NCI-H510A (cell line): ENCODE measurements at places on chromosomes 13 and 19.

GRCh38 chr19:17721821-17722220, 2.5 kb downstream of the MAP1S start:
- no peak for DNase-seq

DNA sequence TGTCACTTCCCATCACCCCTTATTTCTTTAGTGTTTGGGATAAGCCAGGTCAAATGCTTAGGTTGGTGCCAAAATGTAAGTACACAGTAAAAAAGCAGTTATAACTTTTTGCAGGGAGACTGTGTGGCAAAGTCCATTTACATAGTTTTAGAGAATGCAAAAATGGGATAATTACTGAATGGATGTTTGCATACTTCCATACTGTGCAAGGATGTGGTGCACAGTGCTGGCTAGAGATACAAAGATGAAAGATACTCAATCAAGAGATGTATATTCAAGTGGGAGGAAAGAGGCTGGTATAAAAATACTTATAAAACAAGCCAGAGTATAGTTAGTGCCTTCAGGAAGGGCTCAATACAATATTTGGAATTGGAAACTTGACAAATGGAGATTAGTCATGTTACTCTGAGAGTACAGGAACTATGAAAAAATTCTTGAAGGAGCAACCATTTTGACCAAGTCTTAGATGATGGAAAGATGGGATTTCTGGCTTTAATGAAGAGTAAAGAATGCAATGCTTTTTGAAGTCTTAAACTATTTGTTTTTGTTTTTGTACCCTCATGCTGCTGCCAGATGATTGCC, 8.0 kb downstream of the PDS5B start:
- no peak for DNase-seq

DNA sequence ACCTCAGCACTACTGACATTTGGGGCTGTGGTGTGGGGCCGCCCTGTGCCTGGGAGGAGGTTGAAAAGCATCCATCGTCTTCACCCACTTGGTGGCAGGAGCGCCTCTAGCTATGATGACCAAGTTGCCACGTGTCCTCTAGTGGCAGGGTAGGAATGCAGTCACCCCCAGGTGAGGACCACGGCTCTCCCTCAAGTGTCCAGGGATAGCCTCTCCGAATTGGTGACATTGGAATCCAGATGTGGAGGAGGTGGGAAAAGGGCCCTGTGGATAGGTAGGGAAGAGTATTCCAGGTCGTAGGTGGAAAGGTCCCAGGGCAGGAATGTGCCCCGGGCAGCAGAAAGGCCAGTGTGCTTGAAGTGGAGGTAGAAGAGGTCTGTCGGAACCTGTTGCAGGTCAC, 37.6 kb downstream of the ARHGEF18 start:
- DNase-seq: no peak

GRCh38 chr19:44974857-44975256, 19.7 kb downstream of the CLPTM1 start:
- no peak for DNase-seq

- DNase-seq: no peak
Observed at GRCh38 chr13:33639626-33640080, 178.3 kb upstream of the RFC3 start.

DNA sequence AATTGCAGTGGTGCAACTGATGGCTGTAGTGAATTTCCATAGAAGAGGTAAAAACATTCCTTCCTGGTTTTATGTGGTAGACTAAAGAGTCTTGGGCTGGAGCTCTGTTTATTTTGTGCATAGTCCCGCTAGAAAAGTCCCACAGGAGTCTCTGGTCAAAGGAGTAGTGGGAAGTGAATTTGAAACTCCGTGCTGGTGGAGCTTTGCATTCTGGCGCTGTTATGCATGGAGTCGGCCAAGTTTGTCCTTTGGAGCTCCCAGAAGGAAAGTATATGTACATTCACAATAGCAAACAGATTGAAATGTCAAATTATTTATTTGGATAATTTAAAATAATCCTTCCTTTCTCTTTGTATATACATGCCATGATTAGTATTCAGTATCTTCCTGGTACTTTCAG, 296.5 kb downstream of the LMO7 start:
- no peak for DNase-seq

DNA sequence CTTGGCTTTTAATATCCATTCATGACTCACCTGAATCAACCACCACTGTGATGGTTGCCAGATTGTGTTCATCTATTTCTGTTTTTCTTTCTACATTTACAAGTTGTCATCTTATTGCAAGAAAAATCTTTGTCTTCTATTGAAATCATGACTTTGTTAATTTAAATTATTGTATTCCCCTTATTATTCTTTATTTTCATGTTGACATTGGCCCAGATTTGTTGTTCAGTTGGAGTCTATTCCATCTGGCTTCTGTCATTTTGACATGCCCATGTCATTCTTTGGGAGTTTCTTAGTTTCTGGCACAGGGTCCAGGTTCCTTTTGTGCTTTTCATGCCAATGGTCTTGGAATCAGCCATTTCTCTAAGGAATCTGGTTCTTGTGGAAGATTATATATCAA, 19.9 kb upstream of the DACH1 start:
- DNase-seq: no peak
